Foreskin fibroblast (primary cell): ENCODE measurements at places on chromosomes 7 and 10.

DNA sequence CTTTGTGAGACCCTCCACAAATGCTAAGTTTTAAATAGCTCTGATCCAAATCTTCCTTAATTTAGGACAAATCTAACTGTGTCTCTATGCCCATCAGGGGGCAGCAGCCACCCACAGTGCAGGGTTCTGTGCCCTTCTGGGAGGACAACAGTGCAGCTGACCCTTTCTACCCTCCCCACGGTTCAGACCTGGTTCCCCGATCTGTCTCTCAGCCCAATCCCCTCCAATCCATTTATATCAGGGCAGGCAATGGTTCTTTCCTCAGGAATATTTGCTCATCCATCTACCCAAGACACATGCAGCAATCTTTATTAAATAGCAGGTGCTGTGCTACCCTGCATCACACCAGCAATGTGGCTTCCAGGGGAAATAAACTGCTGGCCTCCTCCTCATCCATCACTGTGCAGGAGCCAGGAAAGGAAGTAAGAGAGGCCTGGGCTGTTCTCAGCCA, 4.0 kb upstream of the RBM28 start:
- no peak for DNase-seq

GRCh38 chr10:17523917-17524316, 69.5 kb upstream of the ST8SIA6 start:
- no peak for DNase-seq

DNA sequence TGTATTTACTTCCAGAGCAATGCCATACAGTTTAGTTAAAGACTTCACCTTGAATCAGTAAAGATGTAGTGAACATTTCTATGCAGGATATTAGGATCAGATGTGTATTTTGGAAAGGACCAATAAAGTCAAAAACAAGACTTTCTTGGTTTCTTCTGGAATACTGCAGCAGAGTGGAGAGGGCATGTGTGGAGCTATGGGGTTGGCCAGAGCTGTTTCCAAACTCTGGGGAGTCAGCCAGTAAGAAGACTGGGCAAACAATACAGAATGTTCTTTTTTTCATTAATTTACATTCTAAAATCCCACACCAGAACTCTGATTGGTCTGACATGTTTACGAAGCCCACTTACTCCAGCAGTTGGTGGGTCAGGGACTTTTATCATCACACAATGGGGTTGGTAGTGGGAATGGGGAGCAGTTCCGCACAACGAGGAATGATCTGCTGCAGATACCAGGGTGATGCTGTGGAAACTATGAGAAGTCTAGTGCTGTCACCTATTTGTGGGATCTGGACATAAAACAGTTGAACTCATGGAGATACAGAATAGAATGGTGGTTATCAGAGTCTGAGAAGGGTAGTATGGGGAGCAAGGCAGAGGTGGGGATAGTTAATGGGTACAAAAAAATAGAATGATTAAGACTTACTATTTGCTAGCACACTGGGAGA, 267.7 kb downstream of the MALRD1 start:
- no peak for DNase-seq

- DNase-seq, result peak; percentile 87
These were observed 70.4 kb downstream of the ZFAND4 start for GRCh38 chr10:45602082-45602730.

GRCh38 chr7:134690016-134690415, 43.4 kb downstream of the BPGM start:
- DNase-seq, result peak; percentile 77

DNA sequence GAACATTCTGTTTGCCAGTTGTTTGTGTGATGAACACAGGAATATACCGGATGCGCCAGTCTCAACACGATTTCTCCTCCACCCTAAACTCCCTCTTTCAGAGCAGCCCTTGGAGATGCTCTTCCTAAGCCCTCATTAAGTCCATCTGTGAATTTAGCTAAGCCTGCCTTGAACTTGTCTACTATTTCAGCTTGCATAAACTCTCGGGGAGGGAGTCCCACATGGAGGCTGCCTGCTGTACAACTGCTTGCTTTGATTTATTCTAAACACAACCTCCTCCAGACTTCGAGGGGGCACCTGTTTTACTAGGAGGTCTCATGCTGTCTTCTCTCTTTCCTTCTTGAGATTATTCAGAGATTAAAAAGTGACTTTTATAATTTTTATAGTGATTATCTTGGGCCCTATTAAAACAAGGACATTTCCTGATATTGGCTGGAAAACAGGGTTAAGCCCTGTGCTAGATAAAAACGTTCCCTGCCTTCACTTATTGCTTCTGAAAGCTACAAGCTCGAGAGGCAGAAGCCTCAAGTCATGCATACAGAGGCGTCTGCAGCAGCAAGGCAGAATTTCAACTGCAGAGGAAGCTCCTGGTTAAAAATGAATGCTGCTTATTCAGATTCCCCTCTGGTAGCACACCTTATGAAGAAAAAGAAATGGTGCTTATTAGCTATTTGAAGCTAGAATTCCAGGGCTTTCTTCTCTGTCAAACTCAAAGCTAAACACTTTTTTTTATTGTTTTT, 174.3 kb downstream of the FANK1 start:
- no peak for DNase-seq

DNA sequence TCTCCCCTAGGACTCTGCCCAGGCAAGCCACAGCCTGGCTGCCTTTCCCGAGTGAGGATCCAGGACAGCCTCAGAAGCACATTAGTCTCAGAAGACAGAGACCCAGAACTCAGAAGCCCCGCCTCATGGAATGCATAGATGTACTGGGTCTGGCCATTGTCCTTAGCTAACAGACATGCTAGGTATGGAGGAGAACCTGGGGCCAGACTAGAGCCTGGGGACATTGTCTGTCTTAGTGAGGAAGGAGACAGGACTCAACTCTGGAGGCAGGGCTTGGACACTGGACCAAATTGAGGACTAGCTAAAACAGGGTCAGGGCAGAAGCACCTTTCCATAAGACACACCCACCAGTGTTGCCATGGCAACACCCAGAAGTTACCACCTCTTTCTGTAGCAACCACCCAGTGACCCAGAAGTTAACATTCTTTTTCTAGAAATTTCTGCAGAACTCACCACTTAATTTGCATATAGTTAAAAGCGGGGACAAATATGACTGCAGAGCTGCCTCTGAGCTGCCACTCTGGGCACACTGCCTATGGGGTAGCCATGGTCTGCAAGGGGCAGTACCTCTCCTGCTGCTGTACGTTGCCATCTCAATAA, 27.5 kb downstream of the TLX1 start:
- DNase-seq, result no peak

- peak; percentile 8 for DNase-seq
These were observed 75.4 kb upstream of the PDSS1 start for GRCh38 chr10:26621889-26622711.
